ENCODE measurements at places on chromosomes 7 and 10. TPM values are rescaled to one million over a fixed set of nuclear protein-coding genes. Genes with fewer than 3 reads are reported as not detected.

GRCh38 chr7:117550625-117551024 is 70.8 kb downstream of the CFTR start:
- H3K4me3 ChIP-seq: no peak overlapping the region
- no peaks in the 10 kb centered on the region for H3K36me3 ChIP-seq
- no peak for DNase-seq
- no peaks in the 10 kb centered on the region for H3K27me3 ChIP-seq

DNA sequence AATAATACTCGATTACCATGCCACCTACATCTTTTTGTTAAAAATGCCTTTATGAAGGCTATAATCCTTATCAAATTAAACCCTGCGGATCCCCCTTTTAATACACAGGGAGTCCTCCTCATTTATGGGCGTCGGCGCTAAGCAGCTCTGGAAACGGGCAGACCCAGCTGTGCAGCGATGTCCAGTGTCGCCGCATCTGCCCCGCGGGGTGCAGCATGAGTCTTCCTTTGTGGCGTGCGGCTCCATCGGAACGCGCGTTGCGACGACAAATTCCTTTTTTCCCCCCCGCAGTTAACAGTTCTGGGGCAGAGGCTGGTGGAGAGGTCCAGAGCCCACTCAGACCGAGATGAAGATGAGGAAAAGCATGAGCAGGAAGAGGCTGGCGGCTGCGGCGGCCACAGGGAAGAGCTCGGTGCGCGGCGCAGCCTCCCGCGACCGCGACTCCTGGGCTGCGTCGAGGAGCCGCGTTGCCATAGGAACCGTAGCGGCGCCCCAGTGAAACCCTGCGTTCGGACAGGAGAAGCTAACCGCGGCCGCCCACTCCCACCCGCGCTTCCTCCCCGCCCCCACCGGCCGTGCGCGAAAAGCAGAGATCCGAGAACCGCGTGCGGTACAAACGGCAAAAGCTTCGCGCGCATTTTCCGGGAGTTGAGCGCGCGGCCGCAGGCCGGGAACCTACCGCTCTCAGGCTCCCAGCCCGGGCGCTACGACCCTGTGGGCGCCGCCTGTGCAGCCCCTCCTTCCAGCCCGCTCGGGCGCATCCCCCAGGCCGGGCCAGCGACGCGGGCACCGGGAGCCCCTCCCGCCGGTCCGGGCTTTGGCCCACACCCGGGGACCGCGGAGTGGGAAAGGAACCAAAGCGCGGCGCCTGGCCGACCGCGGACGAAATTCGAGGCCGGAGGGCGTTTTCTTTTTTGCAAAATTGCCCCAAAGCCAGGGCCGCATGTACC is 130.6 kb downstream of the SPAG6 start:
- H3K27ac ChIP-seq: no peak overlapping the region
- H3K4me3 ChIP-seq: peak overlapping the region; percentile 82
- H3K27me3 ChIP-seq: peaks cover 96% of the 10 kb centered on the region
- H3K36me3 ChIP-seq: no peaks in the 10 kb centered on the region

The ZCCHC24 gene
- total RNA-seq: 6.2 TPM

DNA sequence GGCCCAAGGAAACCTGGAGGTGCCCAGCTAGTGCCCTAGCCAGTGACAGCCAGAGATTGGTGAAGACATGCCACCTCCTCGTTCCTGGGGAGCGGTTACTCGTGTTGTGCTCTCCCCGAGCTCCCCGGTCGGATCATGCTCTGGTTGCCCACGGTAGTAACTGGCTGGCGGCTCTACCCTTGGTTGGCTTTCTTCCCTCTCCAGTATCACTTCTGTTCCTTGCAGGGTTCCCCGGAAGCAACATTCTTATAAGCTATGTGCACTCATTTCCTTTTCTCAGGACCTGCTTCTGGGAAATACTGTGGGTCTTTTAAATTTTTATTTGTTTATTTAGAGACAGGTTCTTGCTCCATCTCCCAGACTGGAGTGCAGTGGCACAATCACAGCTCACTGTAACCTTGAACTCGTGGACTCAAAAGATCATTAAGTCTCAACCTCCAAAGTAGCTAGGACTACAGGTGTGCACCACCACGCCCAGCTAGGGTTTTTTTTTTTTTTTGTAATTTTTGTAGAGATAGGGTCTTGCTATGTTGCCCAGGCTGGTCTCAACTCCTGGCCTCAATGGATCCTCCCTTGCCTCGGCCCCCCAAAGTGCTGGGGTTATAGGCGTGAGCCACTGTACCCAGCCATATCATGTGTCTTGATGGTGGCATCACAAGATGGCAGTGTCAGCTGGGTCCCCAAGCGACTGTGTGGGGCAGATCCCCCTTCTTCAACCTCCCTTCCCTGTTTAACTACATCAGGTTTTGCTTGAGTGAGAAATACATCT is 6.9 kb upstream of the CALHM1 start:
- no peak for DNase-seq
- H3K27me3 ChIP-seq: no peaks in the 10 kb centered on the region
- H3K36me3 ChIP-seq: no peaks in the 10 kb centered on the region
- H3K4me1 ChIP-seq: no peaks in the 10 kb centered on the region

The TDRD1 gene
- 0.57 TPM for total RNA-seq

GRCh38 chr7:44292876-44293560 is 32.4 kb downstream of the CAMK2B start:
- no peak overlapping the region for H3K4me3 ChIP-seq
- peaks cover 4% of the 10 kb centered on the region for H3K4me1 ChIP-seq
- H3K36me3 ChIP-seq: no peaks in the 10 kb centered on the region

The GLI3 gene
- total RNA-seq: 46.2 TPM

GRCh38 chr7:22854158-22855048 is 31.8 kb upstream of the TOMM7 start:
- peaks cover 63% of the 10 kb centered on the region for H3K4me1 ChIP-seq
- DNase-seq: peak; percentile 84
- peaks cover 33% of the 10 kb centered on the region for H3K36me3 ChIP-seq
- H3K27ac ChIP-seq: peak overlapping the region; percentile 95

The FBXO24 gene
- total RNA-seq: 0.70 TPM

- no peak for DNase-seq
- H3K27ac ChIP-seq: no peak overlapping the region
- H3K27me3 ChIP-seq: no peaks in the 10 kb centered on the region
Observed at GRCh38 chr7:132398253-132398925, 177.9 kb downstream of the PLXNA4 start.

The SFTPA1 gene
- 4.4 TPM for total RNA-seq

GRCh38 chr10:46554166-46554781 is 2.2 kb downstream of the GPRIN2 start:
- peaks cover 9% of the 10 kb centered on the region for H3K4me1 ChIP-seq
- no peak overlapping the region for H3K4me3 ChIP-seq
- no peak for DNase-seq
- H3K27ac ChIP-seq: no peak overlapping the region
- no peaks in the 10 kb centered on the region for H3K36me3 ChIP-seq
- no peaks in the 10 kb centered on the region for H3K27me3 ChIP-seq

The LIPN gene
- total RNA-seq: not detected

The NKX2-3 gene
- total RNA-seq: not detected

The ATOH7 gene
- total RNA-seq: 0.44 TPM

GRCh38 chr7:14576578-14576977 is 326.0 kb downstream of the DGKB start:
- no peaks in the 10 kb centered on the region for H3K36me3 ChIP-seq
- peaks cover 4% of the 10 kb centered on the region for H3K4me1 ChIP-seq
- H3K4me3 ChIP-seq: no peak overlapping the region
- H3K27me3 ChIP-seq: no peaks in the 10 kb centered on the region
- no peak for DNase-seq
- no peak overlapping the region for H3K27ac ChIP-seq

The ZNF487 gene
- 1.4 TPM for total RNA-seq

DNA sequence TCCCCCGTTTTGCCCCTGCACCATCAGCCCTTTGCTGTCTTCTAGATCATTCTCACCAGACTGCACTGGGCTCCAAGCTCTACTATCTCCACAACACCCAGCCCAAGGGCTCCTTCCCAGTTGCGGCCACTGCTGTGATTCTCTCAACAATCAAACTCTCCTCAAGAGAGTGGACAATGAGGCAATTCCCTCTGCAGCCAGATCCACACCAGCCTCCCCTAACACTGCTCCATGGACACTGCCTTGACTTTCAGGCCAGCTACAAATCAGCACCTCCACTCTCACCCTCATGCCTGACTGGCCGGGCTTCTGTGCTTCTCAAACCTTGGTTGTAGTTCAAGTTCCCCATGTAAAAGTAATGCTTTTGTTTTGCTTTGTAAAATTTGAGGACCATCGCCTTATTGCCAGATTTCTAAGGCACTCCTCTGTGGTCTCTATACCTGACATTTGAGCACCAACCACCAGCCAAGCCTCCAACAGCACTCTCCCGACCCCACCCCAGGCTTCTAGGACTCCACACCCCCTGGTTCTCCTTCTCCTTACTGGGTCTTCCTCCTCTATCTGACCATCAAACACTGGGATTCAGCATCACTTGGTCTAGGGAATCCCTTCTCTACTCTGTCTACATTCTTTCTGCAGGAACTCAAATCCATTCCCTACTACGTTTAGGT is 45.4 kb downstream of the PPIF start:
- H3K4me3 ChIP-seq: no peak overlapping the region
- H3K27ac ChIP-seq: no peak overlapping the region
- H3K36me3 ChIP-seq: no peaks in the 10 kb centered on the region
- no peaks in the 10 kb centered on the region for H3K4me1 ChIP-seq
- H3K27me3 ChIP-seq: no peaks in the 10 kb centered on the region

The HEPACAM2 gene
- total RNA-seq: not detected
